ENCODE measurements at places on chromosomes 7 and 10.

- H3K4me3 ChIP-seq = no peak overlapping the region
- H3K36me3 ChIP-seq = no peaks in the 10 kb centered on the region
- H3K4me1 ChIP-seq = peaks cover 13% of the 10 kb centered on the region
- H3K27ac ChIP-seq = no peak overlapping the region
Observed at GRCh38 chr7:158860394-158860793, 4.0 kb downstream of the DYNC2I1 start.

GRCh38 chr10:6320320-6321010 is 117.7 kb downstream of the PFKFB3 start:
- H3K4me1 ChIP-seq = no peaks in the 10 kb centered on the region
- DNase-seq = no peak
- no peaks in the 10 kb centered on the region for H3K27me3 ChIP-seq
- H3K36me3 ChIP-seq = no peaks in the 10 kb centered on the region
- no peak overlapping the region for H3K4me3 ChIP-seq

DNA sequence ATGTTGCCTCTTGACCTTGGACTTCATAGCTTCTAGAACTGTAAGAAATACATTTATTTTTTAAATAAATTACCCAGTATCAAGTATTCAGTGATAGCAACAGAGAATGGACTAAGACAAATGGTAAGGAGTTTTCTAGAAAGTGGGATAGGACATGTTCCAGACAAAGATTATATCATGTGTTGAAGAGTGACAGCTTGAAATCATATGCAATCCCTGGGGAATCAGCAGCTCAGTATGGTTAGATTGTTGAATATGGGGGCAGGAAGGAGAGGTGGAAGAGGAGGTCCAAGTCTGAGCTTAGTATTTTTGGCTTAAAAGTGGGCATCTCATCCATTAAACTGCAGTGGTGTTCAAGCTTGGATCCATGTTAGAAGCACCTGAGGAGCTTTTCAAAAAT is 74.1 kb downstream of the ENTPD1 start:
- no peak overlapping the region for H3K27ac ChIP-seq
- no peak overlapping the region for H3K4me3 ChIP-seq
- H3K27me3 ChIP-seq = no peaks in the 10 kb centered on the region
- DNase-seq = no peak

DNA sequence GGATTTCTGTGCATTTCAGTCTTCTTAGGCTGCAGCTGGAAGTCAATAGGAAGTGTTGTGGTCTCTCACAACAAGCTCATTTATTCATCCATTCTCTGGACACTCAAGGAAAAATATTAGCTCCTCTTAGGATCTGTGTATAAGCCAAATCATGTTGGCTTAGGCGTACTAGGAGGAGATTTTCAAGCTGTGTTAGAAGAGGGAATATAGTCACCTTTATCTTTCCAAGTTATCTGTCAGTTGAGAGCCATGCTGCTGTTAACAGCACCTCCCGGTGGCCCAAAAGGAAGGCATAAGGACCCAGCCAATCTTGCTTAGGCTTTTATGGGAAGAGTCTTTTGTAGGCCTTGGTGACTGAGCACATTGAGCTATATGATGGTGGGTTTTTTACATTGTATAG is 220.0 kb downstream of the LRMDA start:
- H3K27me3 ChIP-seq = no peaks in the 10 kb centered on the region
- H3K27ac ChIP-seq = no peak overlapping the region
- H3K4me1 ChIP-seq = no peaks in the 10 kb centered on the region
- H3K36me3 ChIP-seq = no peaks in the 10 kb centered on the region

- H3K27me3 ChIP-seq = no peaks in the 10 kb centered on the region
- no peak overlapping the region for H3K4me3 ChIP-seq
- no peak for DNase-seq
- H3K4me1 ChIP-seq = no peaks in the 10 kb centered on the region
- H3K36me3 ChIP-seq = no peaks in the 10 kb centered on the region
Observed at GRCh38 chr7:92161271-92161670, 17.7 kb downstream of the LRRD1 start.

DNA sequence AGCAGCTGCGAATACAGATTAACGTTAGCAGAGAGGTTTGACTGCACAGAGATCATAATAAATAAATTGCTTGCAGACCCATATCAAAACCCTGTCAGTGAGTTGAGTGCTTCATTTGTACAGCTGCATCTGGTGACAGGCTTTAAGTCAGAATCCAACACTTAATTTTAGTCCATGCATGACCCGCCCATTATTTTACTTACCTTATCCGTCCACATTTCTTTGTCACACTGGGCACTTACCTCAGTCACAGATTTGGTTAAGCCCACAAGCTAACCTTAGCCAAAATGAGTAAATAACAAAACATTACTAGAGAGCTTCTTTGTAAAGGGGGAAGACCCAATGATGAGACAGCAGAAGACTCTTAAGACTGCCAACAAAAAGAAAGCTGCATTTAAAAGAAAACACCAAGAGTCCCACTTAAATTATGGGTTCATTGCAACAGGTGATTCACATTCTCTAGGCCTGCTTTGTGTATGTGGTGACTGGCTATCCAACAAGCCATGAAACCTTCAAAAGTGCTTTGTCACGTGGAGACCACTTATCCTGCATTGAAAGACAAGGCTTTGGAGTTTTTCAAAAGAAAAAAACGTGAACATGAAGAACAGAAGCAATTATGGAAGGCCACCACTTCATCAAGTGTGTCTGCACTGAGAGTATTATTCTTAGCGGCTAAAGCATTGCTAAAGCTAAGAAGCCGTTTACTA is 32.2 kb downstream of the PHTF2 start:
- H3K4me1 ChIP-seq = no peaks in the 10 kb centered on the region
- DNase-seq = no peak
- H3K36me3 ChIP-seq = no peaks in the 10 kb centered on the region

DNA sequence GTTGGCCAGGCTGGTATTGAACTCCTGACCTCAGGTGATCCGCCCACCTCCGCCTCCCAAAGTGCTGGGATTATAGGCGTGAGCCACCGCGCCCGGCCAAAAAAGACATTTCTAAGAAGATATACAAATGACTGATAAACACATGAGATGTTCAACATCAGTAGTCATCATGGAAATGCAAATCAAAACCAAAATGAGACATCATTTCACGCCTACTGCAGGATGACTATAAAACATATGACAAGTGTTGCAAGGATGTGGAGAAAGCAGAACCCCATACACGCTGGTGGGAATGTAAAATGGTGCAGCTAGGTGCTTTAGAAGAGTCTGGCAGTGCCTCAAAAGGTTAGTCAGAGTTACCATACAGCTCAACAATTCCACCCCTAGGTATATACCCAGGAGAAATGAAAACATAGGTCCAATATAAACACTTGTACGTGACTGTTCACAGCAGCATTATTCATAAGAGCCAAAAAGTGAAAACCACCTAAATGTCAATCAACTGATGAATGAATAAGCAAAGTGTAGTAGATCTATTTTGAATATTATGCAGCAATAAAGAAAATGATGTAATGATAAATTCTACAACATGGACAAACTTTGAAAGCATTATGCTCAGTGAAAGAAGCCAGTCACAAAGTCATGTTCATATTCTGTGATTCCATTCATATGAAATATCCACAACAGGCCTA is 24.5 kb downstream of the TMEM209 start:
- H3K36me3 ChIP-seq = no peaks in the 10 kb centered on the region
- no peaks in the 10 kb centered on the region for H3K4me1 ChIP-seq
- no peak overlapping the region for H3K4me3 ChIP-seq
- H3K27ac ChIP-seq = no peak overlapping the region
- no peak for DNase-seq
- no peaks in the 10 kb centered on the region for H3K27me3 ChIP-seq

- DNase-seq = no peak
- H3K4me3 ChIP-seq = no peak overlapping the region
- H3K27ac ChIP-seq = no peak overlapping the region
- peaks cover 19% of the 10 kb centered on the region for H3K4me1 ChIP-seq
- no peaks in the 10 kb centered on the region for H3K27me3 ChIP-seq
Observed at GRCh38 chr10:78455811-78456210, 422.1 kb downstream of the RPS24 start.

- no peaks in the 10 kb centered on the region for H3K27me3 ChIP-seq
- H3K4me1 ChIP-seq = no peaks in the 10 kb centered on the region
- no peak overlapping the region for H3K27ac ChIP-seq
- H3K4me3 ChIP-seq = no peak overlapping the region
- DNase-seq = no peak
- no peaks in the 10 kb centered on the region for H3K36me3 ChIP-seq
Observed at GRCh38 chr7:155908385-155908784, 96.1 kb upstream of the SHH start.

DNA sequence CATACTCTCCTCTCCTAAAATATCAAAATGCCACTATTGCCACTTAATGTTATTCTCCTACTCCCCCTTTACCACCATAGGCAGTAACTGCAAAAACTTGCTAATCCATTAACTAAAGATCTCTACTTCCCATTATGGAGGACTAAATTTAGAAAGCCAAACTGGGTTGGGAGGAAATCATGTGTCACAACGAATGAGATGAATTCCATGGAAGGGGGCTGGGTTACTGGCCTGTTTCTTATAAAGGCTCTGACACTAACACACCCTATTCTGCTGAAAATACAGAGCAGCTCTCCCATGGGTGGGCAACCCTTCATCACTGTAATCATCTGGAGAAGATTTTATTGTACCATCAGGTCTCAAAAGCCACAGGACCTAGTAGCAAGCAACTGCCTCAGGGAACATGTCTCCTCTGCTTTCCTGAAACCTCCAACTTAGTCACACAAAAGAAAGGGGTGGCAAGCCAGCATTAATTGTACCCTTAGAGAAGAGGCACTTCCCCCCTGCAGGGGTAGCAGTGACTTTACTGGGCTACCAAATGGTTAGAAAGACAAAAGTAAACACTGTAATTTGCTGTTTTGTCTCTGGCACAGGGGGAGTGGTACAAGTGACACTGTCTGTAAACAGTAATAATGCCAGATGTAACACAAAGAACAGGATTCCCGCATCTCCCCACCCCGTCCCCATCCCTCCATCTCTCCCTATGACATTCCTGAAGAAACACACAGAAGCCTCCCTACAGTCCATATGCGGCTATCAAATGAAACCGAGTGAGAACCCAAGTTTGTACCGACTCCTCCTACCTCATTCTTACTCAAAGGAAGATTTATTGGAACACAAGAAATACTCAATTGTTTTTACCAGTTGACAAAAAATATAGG is 81.6 kb downstream of the ARMH3 start:
- H3K27ac ChIP-seq = peak overlapping the region; percentile 4
- peaks cover 13% of the 10 kb centered on the region for H3K36me3 ChIP-seq
- no peaks in the 10 kb centered on the region for H3K27me3 ChIP-seq
- no peak for DNase-seq

DNA sequence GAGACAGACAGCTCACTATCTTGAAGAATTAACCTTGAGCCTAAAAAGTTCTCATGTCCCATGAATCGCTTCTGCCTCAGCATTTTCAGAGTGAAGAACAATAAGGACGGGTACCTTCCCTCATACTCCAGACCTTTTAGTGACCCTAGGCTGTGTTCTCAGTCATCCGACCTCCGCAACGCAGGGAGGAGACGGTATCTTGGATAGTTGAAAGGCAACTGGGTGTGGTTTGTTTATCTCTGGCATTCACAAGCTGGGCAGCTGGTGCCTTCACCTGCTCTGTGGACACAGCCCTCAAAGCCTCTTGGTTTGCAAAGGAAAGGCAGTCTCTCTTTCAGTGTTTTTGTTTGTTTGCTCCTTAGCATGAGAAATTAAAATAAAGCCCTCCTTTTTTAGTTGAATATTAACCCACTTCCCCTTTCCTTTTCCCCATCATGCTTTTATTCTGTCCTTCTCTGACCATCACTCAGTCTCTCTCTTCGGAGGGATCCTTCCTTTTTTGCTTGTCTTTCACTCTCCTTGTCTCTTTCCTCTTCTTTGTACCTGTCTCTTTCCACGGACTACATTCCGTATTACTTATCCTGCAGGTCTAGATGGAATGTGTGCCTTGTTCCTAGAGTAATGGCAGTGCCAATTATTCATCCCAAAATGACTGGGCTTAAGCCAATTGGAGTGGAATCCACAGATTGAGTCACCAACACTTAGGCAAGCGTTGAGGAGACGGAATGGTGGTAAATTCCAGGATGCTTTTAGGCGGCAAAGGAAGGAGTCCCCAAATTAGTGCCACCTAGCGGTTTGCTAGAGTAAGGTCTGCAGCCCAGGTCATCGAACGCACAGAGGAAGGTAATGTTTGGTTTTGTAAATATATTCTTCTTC is 45.8 kb downstream of the PRR15 start:
- H3K27me3 ChIP-seq = no peaks in the 10 kb centered on the region
- no peak overlapping the region for H3K4me3 ChIP-seq
- DNase-seq = no peak
- no peaks in the 10 kb centered on the region for H3K36me3 ChIP-seq
- H3K4me1 ChIP-seq = no peaks in the 10 kb centered on the region

DNA sequence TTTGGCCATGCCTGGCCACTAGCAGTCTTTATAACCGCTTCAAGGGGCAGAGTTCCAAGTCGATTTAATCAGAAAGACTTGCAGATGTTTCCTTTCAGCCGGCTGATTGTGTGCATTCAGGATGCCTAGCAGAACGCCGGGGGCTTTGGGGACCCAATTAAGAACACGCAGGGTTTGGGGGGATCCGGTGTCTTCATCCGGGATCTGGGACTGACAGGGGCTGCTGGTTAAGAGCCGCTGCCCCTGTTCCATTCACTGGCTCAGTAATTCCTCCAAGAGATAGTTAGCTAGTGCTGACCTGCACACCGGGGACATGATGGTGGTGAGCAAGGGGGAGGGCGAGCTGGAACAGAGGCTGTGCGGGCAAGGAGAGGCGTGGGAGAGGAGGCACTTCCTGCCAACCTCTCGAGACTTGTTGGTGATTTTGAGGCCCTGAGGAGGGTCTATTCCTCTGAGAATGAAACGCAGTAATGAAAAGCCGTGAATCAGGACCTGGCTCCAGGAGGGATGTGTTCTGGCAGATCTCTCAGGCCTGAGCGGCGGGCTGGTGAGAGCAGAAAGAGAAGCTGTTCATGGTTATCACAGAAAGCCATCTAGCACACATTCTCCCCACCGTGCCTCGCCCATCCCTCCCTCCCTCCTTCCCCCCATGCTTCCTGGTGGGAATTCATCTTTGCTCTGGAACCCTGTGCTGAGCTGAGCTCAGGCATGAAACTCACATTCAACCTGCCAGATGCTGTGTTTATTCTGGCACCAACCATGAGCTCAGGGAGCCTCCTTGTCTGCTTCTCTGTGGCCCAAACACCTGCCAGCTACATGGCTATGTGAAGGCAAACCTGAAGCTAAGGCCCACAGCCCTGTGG is 152.0 kb downstream of the CCDC3 start:
- no peak overlapping the region for H3K4me3 ChIP-seq
- H3K36me3 ChIP-seq = no peaks in the 10 kb centered on the region
- H3K27ac ChIP-seq = no peak overlapping the region
- no peaks in the 10 kb centered on the region for H3K27me3 ChIP-seq
- peak; percentile 63 for DNase-seq

All from right lobe of liver (tissue), 6 donors.